HCT116 (cell line): ENCODE measurements at places on chromosomes 12 and 14. TPM values are rescaled to one million over a fixed set of nuclear protein-coding genes. Genes with fewer than 3 reads are reported as not detected.

- DNase-seq: no peak
Measured at GRCh38 chr12:49903700-49904423, at the start of gene FAIM2. Gene FAIM2 (minus strand): TSS chr12:49903900. CDS start chr12:49903792, 108 bp downstream.

DNA sequence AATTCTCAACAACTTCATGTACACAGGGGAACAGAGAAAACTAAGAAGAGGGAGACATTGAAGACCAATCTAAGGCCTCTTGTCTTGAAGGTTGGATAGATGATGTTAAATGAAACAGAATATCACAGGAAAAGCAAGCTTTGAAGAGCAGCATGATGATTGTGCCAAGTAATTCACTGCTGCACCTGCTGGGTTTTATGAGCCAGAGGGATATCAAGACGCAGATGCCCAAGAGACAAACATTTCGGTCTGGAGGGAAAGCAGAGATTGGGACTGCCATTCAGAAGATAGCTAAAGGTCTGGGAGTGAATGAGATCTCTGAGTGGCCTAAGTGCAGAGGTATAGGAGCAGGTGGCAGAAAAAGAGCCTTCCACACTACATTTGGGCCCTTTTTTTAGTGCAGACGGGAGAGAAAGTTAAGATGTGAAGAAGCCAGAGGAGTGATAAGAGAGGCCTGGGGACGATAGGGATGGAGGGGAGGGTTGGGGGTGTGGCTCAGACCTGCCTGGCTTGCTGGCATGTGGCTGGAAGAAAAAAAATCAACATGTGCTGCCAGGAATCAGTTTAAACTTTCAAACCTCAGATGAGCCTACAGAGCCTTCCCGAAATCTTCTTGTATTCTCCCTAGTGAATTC, 200.6 kb downstream of the AEBP2 start:
- no peak for DNase-seq

Gene CCNB1IP1
- total RNA-seq: 77.0 TPM

Gene RGS6
- 4.7 TPM for total RNA-seq

DNA sequence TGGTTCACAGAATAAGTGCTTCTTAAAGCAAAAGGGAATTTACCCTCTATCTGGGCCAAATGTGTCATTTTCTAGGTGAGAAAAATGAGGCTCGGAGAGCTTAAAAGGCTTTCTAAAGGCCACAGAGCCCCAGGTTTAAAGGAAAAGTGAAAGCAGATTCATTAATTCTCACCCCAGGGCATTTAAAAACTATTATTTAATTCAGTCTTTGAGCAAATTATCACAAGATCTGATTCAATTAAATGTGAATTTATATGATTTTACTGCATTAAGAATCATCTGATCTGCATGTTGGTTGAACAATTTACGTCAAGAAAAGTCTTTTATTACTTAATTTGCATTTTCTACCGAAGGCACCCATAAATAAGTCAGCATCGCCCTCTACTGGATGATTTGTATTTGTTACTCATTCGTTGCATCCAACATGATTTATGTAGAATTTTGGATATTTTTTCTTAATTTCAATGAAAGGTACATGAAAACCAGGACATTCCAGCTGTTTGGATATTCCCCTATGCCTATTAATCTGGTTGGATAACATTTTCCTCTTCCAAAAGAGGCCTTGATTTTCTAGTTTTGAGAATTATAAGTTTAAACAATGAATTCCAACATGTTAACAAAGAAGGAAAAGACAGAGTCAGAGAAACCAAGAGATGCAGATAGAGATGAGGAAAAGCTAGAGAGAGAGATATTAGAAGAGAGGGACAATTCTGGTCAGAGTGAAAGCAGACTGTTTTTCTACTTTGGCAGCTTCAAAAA, 19.1 kb upstream of the DHRS7 start:
- peak; percentile 61 for DNase-seq

Gene KRT8
- 1,655 TPM for total RNA-seq

DNA sequence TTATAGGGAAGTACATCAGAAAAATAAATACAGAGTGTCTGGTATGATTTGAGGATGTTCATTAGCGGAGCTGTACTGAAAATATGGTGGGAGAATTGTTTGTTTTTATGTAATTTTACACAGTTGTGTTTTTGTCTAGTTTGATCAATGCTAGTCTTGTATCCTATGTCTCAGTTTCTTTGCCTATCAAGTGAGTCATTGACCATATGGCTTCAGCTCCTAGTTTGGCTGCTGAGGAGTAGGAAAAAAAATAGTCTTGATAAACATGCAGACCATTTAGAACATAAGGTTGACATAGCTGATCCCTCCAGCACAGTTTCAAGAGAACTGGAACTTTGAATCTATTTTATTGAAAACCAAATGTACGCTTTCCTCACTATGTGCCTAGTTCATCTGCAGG, 1292.1 kb upstream of the FLRT2 start:
- no peak for DNase-seq

DNA sequence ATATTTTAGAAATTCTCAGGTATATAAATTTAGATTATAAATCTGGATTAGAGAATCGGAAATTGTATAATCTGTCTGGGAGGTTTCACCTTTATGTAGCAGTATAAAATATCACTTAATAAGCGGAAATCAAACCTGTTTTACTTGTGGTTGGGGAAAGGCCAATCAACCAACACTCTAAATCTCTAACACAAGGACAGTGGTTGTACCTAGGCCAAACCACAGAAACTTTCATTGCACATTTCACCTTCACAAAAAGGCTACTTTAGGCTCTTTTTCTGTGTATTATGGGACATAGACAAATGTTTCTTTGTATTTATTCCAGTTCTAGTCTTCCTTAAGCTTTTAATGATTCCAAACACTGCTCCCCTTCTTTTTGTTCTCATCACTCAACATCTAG, 19.8 kb downstream of the ERH start:
- no peak for DNase-seq

GRCh38 chr14:106013879-106014376, 487.5 kb downstream of the TMEM121 start:
- DNase-seq: no peak

Gene CDCA3
- total RNA-seq: 63.0 TPM

Gene KRT71
- total RNA-seq: not detected

DNA sequence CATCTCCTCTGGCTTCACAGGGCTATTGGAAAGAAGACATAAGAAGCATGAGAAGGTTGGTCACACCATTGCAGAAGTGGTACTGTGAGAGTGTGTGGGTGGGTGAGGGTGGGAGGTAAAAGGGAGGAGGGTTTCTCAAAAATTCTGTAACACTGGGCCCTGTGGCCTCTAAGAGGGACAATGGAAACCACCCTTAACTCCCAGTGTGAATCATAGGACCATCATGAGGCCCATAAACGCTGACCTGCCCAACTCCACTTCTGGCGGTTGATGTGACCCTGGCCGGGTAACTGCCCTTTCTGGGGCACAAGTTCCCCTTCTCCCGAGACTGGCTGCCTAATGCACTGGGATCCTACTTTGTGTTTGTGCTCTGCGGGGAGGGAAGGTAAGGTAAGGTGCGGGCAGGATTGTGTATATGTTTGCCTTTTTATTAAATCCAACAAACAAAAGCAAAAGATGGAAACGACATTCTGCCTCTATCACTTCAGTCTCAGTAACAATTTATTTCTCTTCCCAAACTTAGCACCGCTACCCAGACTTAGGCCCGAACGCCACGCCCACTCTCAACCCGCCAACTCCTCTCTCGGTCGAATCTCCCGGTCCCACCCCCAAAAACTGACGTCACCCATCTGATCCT, 551 bp downstream of the METTL1 start:
- peak; percentile 89 for DNase-seq

DNA sequence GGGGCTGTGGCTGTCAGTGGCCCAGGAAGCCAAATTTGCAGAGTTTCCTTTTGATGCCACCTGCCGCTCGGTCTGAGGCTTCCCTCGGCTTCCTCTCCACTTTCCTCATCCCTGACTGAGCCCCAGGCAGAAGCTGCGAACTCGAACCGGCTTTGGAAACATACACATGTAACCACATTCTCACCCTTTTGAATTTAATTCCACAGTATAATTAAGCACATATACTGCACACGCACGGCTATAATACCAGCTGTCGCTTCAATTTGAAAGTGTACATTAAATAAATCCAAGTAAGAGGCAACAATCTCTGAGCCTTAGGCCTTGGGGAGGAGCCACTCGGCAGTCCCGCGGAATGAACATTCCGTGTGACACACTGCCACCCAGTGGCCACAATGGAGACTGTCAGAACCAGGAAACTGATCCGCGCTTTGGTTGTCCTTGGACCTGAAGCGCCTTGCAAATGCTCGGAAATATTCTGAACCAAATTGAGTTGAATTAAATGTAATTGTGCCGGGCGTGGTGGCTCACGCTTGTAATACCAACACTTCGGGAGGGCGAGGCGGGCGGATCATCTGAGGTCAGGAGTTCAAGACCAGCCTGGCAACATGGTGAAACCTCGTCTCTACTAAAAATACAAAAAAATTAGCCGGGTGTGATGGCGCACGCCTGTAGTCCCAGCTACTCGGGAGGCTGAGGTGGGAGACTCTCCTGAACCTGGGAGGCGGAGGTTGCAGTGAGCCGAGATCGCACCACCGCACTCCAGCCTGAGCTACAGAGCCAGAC, 117.9 kb upstream of the TMPO start:
- peak; percentile 80 for DNase-seq

Gene ACVRL1
- total RNA-seq: 2.5 TPM

Gene DENND5B
- total RNA-seq: 19.2 TPM

DNA sequence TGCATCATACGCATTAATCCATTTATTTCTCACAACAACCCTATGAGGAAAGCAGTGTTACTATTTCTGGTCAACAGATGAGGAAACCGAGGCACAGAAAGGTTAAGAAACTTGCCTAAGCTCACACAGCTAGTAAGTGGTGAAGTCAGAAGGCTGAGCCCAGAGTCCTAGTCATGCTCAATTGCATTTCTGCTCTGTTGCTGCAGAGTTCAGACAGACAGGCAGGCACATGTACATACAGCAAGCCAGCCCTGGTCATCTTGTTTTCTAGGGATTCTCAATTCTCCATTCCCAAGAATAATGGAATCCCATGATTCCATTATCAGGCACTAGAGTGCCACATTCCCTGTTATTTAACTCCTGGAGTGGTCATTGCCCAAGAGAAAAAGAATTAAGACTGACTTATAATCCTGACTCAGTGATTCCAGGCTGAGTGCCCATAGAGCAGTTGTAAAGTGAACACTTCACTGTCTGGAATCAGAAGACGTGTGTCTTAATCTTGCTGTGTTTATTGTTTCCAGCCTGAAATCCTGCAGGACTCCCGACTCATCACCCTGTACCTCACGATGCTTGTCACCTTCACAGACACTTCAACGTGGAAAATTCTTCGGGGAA, 10.7 kb downstream of the UBE3B start:
- no peak for DNase-seq

Gene TAC3
- total RNA-seq: not detected

GRCh38 chr12:24772813-24773212, 176.1 kb downstream of the BCAT1 start:
- DNase-seq: no peak

Gene FAIM2
- total RNA-seq: not detected

- DNase-seq: no peak
Measured at GRCh38 chr12:96502477-96502876, 13.1 kb downstream of the CFAP54 start.

DNA sequence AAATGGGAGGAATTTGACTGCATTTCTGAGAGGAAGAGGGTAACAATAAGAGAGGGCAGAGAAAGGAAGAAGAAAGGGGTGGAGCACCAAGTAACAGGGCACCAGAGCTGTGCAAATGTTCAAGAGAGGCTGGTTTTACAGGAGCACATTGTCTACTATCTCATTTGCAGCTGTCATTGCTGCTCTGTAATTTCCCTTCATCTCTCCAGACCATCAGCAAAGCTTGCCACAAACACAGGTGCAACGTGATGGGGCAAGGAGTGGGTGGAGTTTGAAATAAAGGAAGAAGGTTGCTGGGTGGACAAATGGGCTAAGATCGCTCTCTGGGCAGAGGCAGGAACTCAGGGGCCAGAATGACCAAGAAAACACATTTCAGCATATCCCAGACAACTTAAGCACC, 47.9 kb upstream of the PLEKHG6 start:
- DNase-seq: no peak

GRCh38 chr14:21055432-21056117, 2.0 kb upstream of the RNASE8 start:
- DNase-seq: no peak

DNA sequence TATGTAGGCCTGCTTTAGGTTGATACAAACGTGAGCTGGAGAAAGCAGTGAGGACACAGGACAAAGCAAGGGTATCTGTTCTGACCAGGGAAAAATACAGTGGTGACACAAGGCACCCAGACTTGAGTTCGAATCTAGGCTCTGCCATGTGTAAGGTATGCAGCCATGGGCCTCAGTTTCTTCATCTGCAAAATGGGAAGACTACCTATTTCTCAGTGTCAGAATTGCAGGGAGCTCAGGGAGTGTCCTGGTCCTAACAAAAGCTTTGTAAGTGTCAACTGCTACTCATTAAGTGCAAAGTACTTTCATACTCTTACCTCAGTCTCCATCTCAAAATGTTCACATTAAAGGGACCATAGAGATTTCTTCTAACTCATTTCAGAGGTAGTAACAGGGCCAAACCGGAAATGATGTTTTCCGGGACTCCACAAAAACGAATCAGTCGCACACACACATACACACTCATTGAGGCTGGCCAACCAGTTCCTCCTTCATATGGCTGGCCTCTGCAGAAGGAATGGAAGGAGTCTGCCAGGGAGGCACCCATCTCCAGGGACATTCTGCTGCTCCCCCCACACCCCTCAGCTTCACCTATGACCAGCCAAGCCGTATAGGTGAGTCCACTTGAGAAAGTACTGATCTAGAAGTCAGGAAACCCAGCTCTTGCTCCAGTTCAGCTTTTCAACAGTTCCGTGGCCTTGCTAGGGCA, 7.8 kb downstream of the CTDSP2 start:
- no peak for DNase-seq

Gene EGLN3
- 13.6 TPM for total RNA-seq

Gene KRT82
- total RNA-seq: not detected

- DNase-seq: no peak
Measured at GRCh38 chr14:99786511-99786989, 6.7 kb upstream of the EML1 start.

DNA sequence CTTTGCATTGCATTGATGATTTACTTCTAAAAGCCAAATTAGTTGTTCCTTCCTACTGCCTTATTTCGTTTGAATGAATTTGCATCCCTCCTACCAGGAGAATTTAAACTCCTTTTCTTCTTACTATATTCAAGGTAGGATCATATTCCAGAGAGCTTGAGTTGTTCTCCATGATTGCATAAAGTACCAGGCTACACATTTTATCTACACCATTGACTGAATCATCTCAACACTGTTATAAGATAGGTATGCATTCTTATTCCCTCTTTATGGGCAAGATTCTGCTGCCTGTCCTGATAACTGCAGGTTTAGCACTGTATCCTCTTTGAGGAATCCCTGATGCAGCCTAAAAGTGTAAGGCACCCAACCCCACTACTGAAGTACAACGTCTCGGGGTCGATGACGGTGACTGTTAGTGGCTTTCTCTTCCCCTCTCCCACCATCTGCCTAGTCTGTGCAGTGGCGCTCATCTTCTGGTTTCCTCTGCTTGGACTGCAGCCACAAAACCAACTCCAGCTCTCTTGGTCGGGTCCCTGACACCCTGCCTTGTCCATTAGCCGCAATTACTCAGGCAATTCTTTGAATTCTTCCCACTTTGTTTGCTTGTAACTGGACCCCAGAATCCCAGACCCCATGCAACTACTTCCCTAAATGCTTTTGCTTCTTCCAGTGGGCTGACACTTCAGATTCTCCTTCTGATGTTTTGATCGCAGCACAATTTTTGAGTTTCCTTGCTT, 44.4 kb upstream of the STXBP6 start:
- DNase-seq: no peak
